Smooth muscle cell of the pulmonary artery (primary cell): ENCODE measurements at places on chromosomes 6 and 20. TPM values are rescaled to one million over a fixed set of nuclear protein-coding genes. Genes with fewer than 3 reads are reported as not detected.

Gene TMEM74B
- total RNA-seq = 0.10 and 0.13 TPM in 2 replicates

Gene COL9A1
- total RNA-seq = not detected in 2 replicates

Gene BPIFB1
- 0.07 TPM in 1 of 2 replicates, not detected in the other for total RNA-seq

Gene GSTA2
- not detected in 2 replicates for total RNA-seq

Gene TSBP1
- not detected in 2 replicates for total RNA-seq

Gene MYB
- total RNA-seq = 0.33 and 0.40 TPM in 2 replicates

Gene MAS1
- under 0.01 and 0.20 TPM in 2 replicates for total RNA-seq

Gene LRFN2
- not detected in 2 replicates for total RNA-seq

Gene TCF19
- 5.4 and 7.9 TPM in 2 replicates for total RNA-seq

Gene CRISP2
- total RNA-seq = not detected in 2 replicates

Gene TXNDC5
- 938 and 997 TPM in 2 replicates for total RNA-seq

Gene RAE1
- 24.7 and 29.9 TPM in 2 replicates for total RNA-seq

Gene NOX3
- not detected in 2 replicates for total RNA-seq

Gene EPPIN
- total RNA-seq = 0.39 TPM in 1 of 2 replicates, not detected in the other

Gene TTK
- total RNA-seq = 2.5 and 7.7 TPM in 2 replicates

Gene COL21A1
- total RNA-seq = 1.6 and 23.1 TPM in 2 replicates

Gene C4B
- total RNA-seq = 8.4 and 12.6 TPM in 2 replicates

Gene GSTA3
- not detected in 2 replicates for total RNA-seq

Gene LY6G6D
- total RNA-seq = not detected in 2 replicates

Gene FRK
- total RNA-seq = 1.6 and 2.8 TPM in 2 replicates

Gene RAB23
- total RNA-seq = 46.0 and 54.3 TPM in 2 replicates

Gene SNX21
- total RNA-seq = 57.8 and 64.4 TPM in 2 replicates

Gene TMC2
- total RNA-seq = not detected in 2 replicates

Gene SYNCRIP
- 59.2 and 61.3 TPM in 2 replicates for total RNA-seq

Gene BTN1A1
- total RNA-seq = not detected in 2 replicates

Gene C20orf202
- 0.07 TPM in 1 of 2 replicates, not detected in the other for total RNA-seq

Gene DEFB124
- total RNA-seq = not detected in 2 replicates

Gene GMPR
- 11.6 and 12.6 TPM in 2 replicates for total RNA-seq

Gene RIPOR3
- total RNA-seq = 0.33 and 0.73 TPM in 2 replicates

Gene TNFRSF6B
- total RNA-seq = 0.98 and 21.2 TPM in 2 replicates

Gene TREML2
- 0.07 TPM in 1 of 2 replicates, not detected in the other for total RNA-seq

Gene KIF25
- 0.72 TPM in 1 of 2 replicates, not detected in the other for total RNA-seq

Gene LAMA2
- 75.8 and 85.8 TPM in 2 replicates for total RNA-seq

Gene DDX43
- total RNA-seq = 2.8 and 4.9 TPM in 2 replicates

Gene TBXT
- not detected in 2 replicates for total RNA-seq

Gene PRKN
- total RNA-seq = 1.1 and 3.0 TPM in 2 replicates

Gene OR12D3
- not detected in 2 replicates for total RNA-seq

Gene KHDC1
- 3.5 TPM in 2 replicates for total RNA-seq

Gene DUSP15
- 0.17 and 0.20 TPM in 2 replicates for total RNA-seq

Gene CLVS2
- total RNA-seq = not detected in 2 replicates

Gene NKAPL
- total RNA-seq = 0.96 and 1.7 TPM in 2 replicates

Gene HCRTR2
- total RNA-seq = not detected in 2 replicates
